ENCODE measurements at places on chromosomes 12 and 14. TPM values are rescaled to one million over a fixed set of nuclear protein-coding genes. Genes with fewer than 3 reads are reported as not detected.

DNA sequence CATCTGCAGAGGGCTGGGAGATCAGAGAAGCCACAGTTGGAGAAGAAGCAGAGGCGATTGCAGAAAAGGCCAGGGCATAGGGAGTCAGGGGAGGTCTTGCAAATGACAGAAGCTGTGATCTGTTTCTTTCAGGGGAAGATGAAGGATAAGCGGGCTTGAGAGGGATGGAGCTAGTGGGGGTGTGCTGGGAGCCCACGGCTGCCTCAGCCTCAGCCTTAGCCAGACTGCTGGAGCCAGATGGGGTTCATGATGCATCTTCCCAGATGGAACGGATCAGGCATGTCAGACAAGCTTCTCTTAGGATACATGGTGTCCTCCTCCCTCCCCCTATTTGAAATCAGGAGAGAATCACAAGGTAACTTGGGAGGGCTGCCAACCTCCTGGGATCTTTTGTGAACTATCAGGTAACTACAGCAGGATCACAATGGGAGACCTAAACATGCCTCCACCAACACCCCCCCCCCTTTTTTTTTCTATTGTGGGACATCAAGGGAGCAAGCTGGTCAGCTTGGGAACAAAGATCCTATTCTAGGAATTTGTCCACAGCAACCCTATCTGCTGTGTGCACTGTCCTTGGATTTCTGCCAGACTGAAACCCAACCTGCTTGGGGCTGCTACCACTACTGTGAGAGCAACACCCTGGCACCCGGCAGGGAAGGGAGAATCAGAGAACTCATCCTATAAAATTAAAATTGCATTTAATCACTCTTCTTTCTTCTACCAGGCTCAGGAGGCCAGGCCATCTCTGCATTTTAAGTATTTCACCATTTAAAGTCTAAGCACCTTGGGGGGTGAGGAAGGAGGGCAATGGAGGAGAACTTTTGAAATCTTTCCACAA is 10.7 kb upstream of the ATP2A2 start:
- no peak for DNase-seq

GRCh38 chr14:89429199-89430181 is 12.5 kb upstream of the FOXN3 start:
- DNase-seq, result no peak

DNA sequence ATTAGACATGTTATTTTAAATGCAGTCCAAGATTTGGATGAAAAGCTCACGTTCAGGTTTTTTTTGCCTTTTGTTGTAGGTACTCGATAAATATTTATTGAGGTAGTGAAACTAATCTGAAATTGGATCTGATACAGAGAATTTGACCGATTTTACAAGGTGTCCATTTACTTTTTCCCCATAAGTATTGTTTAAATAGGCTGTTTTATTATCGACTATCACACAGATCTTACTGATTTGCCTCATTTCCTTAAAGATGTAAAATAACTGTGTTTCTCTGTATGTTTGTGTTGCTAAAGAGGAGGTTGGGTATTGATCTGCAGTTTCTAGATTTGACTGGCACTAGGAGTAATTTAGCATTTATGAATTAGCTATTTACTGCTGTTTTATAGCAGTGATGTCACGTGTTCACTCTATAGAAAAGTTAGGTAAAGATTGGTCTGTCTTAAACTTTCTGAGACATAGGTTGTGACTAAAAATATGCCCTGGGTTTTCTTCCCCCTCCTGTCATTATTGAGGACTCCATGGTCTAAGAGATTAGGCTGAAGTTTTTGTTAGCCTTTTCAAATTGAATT is 3.5 kb downstream of the RAP1B start:
- DNase-seq, result no peak

GRCh38 chr14:91827746-91828145 is 39.6 kb downstream of the TC2N start:
- no peak for DNase-seq

DNA sequence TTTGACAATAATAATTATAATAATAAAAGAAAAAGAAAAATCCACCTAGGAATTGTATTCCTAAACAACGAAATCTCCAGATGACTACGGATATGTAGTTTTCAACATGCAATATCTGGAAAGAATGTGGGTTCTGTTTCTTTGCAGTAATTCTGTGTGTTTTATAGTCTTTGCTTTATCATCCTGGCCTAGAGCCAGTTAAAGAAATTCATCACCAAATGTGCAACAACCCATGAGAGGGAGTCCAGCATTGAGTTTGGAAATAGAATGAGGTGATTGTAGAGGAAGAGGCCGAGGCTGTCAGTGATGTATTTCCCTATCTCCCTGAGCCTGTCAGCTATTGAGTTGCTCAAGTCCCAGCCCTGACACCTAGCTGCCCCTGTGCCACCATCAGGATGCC is 200.5 kb upstream of the DCN start:
- peak; percentile 41 for DNase-seq

GRCh38 chr12:125210104-125210755 is 145.0 kb downstream of the AACS start:
- no peak for DNase-seq

Gene KRT74
- polyA plus RNA-seq, result not detected

Gene PTCSC3
- polyA plus RNA-seq, result 0.67 TPM
